Globus pallidus (tissue), 1 donor: ENCODE measurements at places on chromosomes 16 and 17.

DNA sequence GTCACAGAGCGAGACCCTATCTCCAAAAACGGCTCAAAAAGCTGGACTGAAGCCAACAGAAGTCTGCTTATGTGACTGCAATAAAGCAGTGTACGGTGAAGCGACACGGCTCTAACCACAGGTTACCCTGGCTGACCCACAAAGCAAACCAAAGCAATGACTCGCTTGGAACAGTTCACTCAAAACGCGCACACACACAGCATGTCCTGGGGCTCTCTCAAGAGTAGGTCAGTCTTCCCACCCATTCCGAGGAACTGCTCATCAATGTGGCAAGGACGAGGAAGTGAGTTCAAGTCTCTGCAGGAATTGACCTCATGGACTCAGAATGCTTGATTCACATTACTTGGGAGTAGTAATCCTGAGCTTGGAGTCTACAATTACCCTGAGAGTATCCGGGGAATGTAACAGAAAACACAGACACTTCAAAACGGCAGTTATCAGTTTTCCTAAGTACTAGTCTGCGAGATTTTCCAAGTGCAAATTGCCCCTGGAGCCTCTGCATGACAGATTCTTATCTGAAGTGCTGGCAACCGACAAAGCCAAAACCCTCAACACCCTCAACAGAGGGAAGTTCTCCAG lies 25.4 kb downstream of the PELP1 start:
- no peak for DNase-seq

DNA sequence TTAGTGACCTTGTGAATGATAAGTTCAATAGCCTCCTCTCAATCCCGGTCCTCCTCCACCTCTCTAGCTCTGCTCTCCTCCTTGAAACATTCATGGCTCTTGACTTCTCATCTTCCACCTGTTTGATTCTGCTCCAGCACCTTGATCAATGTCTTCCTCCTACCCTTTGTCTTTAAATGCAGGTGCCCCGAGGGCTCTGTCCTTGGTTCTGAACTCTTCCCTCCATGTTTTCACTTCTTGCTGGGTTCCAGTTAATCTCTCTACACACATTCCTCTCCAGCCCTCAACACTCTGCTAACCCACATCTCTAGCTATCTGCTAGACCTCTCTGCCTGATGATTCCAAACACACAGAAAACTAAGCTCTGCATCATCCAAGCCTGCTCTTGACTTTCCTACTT lies 13.4 kb downstream of the CD300E start:
- DNase-seq, result no peak

DNA sequence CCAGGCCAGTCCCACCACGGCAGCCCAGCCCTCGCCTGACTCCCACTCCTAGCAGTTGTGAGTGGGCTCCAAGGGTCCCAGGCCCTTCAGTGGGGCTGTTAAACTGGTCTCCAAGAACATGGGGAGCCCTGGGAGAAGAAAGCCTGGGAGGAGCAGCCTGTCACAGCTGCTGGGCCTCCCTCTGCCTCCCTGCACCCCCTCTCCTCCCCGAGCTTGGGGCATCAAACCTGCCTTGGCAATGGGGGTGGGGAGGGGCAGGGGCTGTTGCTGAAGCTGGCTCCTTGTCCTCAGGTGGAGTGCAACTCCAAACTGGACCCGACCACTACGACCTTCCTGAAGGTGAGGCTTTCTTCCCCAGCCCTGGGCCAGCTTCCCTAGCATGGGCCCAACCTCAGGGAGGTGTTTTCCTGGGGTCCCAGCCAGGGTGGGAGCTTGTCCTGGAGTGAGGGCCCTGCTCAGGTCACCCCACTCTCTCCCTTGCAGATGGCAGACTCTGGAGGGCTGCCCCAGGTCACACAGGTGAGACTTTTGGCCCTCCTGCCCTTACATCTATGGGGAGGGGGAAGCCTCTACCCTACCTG lies 6.6 kb upstream of the SETD6 start:
- DNase-seq, result no peak

DNA sequence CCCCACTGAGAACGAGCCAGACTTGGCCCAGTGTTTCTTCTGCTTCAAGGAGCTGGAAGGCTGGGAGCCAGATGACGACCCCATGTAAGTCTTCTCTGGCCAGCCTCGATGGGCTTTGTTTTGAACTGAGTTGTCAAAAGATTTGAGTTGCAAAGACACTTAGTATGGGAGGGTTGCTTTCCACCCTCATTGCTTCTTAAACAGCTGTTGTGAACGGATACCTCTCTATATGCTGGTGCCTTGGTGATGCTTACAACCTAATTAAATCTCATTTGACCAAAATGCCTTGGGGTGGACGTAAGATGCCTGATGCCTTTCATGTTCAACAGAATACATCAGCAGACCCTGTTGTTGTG lies 631 bp downstream of the BIRC5 start:
- no peak for DNase-seq

GRCh38 chr17:82178499-82179261 lies 34.0 kb downstream of the CCDC57 start:
- DNase-seq, result no peak

- DNase-seq, result no peak
Observed at GRCh38 chr16:7849841-7850240, 517.2 kb downstream of the RBFOX1 start.

GRCh38 chr17:8798846-8799569 lies at the start of gene MFSD6L:
MFSD6L (minus strand) TSS chr17:8799365; CDS start chr17:8799120, 245 bp downstream.
- DNase-seq, result no peak
